ENCODE measurements at places on chromosomes 1 and 21.
A peak's percentile ranks its signal among the peaks of the same experiment; 100 is the strongest.

DNA sequence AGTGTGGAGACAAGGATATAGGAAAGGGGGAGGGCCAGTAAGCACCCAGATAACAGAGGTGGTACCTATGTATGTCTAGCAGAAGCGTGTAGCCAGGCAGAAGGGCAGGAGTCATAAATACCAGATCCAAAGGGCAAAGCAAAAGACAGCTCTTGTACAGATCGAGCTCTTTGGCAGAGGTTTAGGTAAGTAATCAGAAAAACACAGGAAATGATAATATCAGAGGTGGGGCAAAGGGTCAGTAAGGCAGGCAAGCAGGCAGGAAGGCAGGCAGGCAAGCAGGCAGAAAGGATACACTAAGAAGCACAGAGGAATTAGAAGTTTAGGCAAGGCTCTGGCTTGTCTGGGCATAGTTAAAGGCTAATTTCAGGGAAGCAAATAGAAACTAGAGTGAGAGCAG, 22.7 kb upstream of the SLFNL1 start:
- DNase-seq, result no peak

DNA sequence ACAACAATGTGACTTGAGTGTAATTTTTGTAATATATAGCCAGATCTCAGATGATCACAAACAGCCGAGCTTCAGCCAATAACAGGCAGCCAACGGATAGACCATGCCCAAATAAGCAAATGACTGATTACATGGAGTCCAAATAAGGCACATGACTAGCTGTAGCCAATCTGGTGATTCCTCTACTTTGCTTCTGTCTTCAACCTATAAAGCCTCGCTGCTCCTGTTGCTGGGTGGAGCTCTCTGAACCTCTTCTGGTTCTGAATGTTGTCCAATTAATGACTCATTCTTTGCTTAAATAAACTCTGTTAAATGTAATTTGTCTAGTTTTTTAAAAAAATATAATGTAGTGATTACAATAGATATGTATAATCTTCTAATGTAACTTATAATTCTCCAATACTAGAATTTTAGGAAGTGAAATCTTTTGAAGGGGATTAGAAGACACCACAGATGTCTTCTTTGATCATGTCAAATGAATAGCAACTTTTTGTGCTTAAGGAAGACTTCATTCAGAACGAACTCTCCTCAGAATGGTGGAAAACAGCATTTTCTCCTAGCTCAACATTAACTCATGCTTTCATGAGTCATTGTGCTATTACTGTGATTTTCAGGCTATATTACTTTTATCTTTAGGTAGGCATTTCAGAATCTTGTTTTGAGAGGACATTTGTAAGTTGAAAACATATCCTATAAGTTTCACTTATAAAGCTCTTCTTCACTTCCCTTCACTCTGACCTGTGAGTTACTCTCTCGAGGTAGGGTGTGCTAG, 857.8 kb upstream of the B3GALT2 start:
- no peak for DNase-seq

DNA sequence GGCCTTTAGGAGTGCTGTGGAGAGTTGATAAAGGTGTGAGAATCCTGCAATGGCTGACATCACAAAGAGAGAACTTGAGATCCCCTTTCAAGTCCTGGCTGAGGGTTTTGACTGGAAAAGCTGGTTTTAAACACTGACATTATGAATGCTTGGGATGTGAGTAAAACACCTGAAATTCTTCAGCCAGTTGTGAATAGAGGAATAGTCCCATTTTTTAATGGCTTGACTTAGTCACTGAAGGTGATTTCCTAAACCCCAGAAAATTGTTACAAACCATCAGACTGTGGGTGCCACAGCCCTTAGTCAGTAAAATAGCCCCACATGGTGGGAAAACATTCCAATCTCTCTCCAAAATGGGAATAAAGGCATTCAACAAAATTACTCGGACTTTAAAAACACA, 107.7 kb upstream of the LMO4 start:
- DNase-seq, result no peak

- no peak for DNase-seq
Measured at GRCh38 chr1:17274186-17275170, 25.6 kb downstream of the PADI3 start.

DNA sequence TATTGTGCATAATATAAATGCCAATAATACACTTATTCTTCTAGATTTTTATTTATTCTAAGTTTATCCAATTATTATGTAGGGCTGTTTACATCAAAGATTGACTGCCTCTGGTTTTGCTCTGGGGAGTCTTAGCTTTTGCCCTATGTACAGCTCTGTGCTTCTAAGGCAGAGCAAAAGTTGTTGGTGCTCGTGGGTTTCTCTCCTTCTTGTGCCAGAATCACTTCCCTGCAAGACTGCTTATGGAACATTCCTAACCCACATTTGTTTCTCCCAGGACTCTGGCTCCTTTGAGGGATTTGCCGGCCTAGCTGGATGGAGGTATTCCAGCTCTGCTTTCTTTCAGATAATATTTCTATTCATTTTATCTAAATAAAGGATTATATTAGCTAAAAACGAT, 849.1 kb downstream of the USP25 start:
- no peak for DNase-seq

DNA sequence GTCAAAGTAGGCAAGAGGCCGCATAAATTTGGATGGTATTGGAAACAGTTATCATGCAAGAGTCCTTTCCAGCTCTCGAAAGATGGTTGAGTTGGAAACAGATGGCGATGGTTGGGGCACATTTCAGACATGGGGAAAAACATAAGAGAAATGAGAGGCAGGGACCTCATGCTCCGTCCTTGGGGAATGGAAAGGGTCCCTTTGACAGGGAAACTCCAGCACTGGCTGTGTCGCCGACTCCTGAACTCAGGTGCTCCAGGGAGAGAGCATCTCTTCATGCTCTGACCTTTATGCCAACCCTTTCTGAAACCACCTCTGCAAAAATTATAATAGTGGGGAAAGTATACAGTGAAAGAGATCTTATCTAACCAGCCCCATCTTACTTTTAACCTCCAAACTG, 36.8 kb upstream of the COL6A2 start:
- DNase-seq, result no peak

- no peak for DNase-seq
Measured at GRCh38 chr1:205975387-205975998, 27.7 kb downstream of the RAB7B start.

DNA sequence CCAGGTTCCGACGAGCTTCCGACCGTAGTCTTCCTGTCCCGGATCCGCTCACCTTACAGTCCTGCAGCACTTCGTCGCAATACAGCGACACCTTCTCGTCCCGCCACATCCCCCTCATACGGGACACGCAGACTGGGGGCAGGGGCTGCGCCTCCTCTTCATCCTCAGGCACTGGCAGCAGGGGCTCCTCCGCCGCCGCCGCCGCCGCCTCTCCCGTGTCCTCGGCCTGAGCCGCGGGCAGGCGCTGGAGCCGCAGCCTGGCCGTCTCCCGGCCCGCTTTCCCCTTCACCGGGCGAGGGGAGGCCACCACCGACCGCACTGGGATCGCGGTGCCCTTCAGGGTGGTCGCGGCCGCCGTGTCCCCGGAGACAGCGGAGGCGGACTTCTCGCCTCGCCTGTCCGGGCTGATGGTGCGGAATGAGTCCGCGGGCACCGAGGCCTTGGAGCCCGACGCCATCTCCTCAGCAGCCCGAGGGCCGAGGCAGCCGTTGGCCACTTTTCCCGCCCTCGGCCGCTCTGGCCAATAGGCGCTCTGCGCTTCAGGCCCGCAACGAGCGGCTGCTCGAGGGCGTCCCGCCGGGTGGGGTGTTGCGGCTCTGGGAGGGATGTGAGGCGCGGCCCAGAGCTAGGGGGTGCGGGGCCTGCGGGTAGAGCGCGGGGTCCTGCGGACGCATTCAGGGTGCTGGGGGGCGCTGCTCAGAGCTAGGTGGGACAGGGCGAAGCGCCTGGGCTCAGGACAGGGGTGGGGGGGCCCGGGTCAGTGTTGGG, at the start of gene SHCBP1L:
Gene SHCBP1L (minus strand): TSS at position 490 of the 768 bp plus-strand sequence. CDS start 33 bp downstream, at position 457.
- no peak for DNase-seq

DNA sequence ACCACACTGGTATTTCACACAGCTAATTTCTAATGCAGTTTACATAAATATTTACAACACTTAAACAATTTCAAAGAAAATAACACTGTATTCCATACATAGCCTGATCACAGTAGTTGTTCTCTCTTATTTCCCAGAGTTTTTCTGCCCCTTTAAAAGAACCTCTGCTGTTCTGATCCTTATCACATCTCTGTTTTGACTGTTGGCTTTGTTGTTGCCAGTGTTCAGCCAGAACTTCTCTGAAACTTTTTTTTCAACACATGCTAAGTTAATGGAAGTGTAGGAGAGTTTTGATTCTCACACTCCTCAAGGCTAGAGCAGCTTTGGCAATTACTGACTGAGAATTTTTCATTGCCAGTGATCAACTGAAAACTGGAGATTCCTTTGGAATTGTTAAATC, 11.1 kb downstream of the SELE start:
- DNase-seq, result no peak

GRCh38 chr1:222009105-222009730, 267.3 kb upstream of the DUSP10 start:
- peak; percentile 53 for DNase-seq

- no peak for DNase-seq
Measured at GRCh38 chr1:54882519-54882918, 4.5 kb downstream of the DHCR24 start.

GRCh38 chr1:31672986-31673385, 28.3 kb upstream of the PEF1 start:
- DNase-seq, result no peak

DNA sequence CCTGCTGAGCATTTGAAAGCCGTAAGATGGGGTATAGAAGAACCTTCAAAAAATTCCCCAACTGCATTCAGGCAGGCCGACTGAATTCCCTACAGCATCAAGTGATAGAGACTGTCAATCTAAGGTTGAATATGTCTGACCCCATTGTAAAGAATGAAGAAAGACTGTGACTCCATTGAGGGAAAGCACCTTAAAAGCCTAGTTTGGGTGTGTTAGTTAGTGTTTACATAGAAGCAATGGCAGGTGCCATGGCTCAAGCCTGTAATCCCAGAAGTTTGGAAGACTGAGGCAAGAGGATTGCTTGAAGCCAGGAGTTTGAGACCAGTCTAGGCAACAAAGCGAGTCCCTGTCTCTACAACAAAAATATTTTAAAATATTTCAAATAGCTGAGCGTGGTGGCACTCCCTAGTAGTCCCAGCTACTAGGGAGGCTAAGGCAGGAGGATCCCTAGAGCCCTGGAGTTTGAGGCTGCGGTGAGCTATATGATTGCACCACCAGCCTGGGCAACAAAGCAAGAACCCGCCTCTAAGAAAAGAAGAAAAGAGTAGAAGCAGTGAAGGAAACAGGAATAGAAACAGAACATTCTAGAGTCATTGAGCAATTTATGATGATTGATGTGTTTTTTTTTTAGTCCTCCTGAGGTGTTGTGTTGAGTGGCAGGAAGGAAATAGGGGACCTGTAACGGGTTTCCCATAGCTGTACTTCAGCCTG, 15.4 kb downstream of the POLR3GL start:
- DNase-seq, result peak; percentile 72

GRCh38 chr1:89530444-89531089, 5.9 kb downstream of the LRRC8B start:
- DNase-seq, result no peak

DNA sequence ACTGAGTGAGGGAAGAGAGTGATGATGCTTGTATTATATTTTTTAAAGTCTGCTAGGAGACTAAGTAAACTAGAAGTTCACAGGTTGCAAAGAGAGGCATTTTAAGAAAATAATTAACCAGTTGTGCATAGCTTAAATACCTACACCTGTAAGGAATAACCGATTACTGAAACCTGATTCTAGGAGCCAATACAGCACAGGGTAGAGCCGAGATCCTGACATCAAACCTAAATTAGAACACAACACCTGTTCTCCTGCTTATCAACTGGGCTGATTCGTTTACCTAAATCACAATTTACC, 54.8 kb downstream of the EPRS1 start:
- DNase-seq, result no peak

DNA sequence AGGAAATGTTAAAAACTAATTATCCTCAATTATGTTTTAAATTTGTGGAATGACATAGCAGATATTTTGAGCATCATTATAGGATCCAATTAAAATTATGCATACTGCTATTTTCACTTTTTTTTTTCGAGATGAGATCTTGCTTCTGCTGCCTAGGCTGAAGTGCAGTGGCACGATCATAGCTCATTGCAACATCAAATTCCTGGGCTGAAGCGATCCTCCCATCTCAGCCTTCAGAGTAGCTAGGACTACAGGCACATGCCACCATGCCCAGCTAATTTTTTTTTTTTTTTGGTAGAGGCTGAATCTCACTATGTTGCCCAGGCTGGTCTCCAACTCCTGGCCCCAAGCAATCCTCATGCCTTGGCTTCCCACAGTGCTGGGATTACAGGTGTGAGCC, 11.3 kb upstream of the SLC1A7 start:
- no peak for DNase-seq

DNA sequence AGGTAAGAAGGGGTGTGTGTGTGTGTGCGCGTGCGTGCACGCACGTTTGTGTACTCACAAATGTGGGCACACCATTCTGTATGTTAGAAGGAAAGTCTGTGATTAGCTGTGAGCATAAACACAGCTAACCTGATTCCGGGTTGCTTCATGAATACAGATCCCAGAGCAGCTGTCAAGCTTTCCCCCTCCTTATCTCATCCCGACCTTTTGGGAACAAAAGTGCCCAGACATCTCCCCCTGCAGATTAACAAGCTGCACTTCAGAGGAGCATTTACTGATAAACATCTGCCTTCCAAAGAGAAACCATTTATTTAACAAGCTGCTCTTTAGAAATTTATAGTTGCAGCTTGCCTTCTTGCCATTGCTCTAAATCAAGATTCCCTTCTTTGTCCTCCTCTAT, 97.0 kb downstream of the MT1HL1 start:
- DNase-seq, result no peak

DNA sequence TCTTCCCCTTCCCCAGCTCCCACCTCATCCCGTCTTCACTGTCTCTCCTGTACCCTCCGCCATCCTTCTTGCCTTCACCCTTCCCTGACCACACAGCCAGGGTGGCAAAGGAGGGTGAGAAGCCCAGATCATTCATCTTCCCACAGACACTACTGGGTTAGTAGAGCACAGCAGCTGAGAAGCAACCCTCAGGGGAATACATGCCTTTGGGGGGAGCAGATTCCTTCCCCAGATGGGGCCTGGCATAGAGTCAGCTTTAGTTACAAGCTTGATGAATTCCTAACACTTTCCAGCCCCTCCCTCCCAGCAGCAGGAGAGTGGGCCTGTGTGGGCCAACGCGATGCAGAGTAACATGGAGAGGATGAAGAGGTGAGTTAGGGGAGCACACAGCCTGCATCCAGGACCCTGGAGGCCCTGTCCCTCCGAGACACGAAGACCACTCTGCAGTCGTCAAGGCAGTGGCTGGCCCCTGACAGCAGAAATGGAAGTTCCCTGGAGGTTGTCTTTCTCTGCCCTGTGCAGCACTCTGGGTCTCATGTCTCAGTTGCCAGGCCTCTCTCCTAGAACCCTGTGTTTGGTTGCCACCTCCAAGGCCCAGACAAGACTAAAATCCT, 8.8 kb upstream of the BTG2 start:
- DNase-seq, result no peak

DNA sequence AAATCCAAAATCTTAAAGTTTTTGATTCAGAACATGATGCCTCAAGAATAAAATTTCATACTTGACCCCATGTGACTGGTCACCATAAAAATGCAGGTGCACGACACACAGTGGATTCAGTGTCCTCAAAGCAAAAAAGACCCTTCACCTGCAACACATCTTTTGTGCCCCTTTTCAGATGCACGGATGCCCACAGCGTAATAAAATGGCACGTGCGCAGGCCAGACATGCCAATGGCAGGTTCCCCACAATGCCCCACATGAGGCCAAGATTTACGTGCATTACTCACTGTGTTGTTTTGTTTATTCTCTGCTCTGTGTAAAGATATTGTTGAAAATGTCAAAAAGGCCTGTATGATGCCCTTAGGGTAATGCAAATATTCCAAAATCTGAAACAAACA, 9.3 kb downstream of the KCNA10 start:
- no peak for DNase-seq
